ENCODE measurements at places on chromosomes 2 and 18.
A peak's percentile ranks its signal among the peaks of the same experiment; 100 is the strongest.

DNA sequence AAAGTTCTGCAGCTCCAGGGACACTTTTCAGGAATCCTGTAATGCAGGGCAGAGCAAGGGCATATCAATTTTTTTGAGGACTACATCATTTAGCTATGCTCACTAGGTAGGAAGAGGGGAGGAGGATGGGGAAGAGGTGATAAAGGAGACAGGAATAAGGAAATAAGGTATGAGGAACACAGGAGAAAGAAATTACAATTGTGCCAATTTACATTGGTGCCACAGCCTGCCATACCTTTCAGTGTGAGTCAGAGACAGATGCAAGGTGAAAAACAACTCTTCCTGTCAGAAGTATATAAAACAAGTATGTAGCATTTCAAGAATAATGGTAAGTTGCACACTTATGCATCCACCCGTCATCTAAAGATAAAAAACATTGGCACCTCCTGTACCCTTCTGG, 5.4 kb upstream of the MRPS9 start:
- no peak overlapping the region for H3K4me3 ChIP-seq
- H3K4me1 ChIP-seq = no peaks in the 10 kb centered on the region

GRCh38 chr2:176924909-176925534, 287.6 kb upstream of the HNRNPA3 start:
- DNase-seq = no peak
- no peaks in the 10 kb centered on the region for H3K4me1 ChIP-seq
- H3K27me3 ChIP-seq = no peaks in the 10 kb centered on the region
- no peak overlapping the region for H3K4me3 ChIP-seq

DNA sequence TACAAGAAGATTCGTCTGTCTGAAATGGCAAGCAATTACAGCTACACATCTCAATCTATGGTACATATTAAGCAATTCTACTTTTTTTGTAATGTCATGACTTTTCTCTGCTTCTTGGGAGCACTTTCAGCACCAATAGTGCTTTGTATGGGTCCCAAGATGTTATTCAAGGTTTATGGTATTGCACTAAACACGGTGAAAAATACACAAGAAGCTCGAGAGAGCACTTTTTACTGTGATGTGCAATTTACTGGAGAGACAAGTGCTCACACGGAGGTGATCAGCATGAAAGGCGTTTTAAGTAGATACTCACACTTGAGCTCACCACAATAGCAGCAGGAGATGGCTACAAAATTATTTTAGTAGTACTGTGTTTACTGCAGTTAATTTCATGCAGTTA, 783.6 kb downstream of the CBLN2 start:
- H3K27ac ChIP-seq = no peak overlapping the region
- DNase-seq = no peak
- H3K36me3 ChIP-seq = no peaks in the 10 kb centered on the region
- H3K27me3 ChIP-seq = no peaks in the 10 kb centered on the region
- H3K4me3 ChIP-seq = no peak overlapping the region
- no peaks in the 10 kb centered on the region for H3K4me1 ChIP-seq

GRCh38 chr2:2703762-2704427, 372.8 kb upstream of the MYT1L start:
- H3K4me1 ChIP-seq = peaks cover 9% of the 10 kb centered on the region
- H3K27me3 ChIP-seq = no peaks in the 10 kb centered on the region
- H3K4me3 ChIP-seq = no peak overlapping the region
- DNase-seq = no peak
- no peak overlapping the region for H3K27ac ChIP-seq

DNA sequence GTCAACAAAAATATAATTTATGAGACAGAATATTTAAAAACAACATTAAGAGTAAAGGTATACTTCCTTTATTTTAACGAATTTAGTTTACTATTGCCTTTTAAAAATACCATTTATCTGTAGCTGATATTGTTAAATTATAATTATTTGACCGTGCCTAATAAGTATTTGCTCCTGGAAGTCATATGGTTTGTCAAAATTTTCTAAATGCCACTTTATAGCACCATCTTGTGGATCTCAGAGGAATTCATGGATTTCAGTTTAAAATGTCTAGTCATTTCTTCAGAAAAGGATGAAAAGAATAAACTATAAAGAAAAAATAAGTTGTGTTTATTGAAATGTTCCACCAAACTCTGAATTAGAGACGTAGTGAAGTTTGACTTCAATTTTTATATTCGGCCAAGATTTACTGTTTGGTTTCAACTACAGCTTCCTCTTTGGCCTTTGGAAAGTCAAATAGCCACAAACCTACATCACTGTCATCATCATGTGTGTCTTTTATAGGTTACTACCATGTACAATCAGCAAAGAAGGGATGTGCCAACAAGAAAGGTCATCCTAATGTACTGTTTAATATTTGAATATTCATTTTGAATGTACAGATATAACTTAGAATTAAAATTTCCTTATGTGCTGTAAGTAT, 10.3 kb upstream of the FTCDNL1 start:
- H3K4me3 ChIP-seq = no peak overlapping the region
- peaks cover 2% of the 10 kb centered on the region for H3K4me1 ChIP-seq
- no peaks in the 10 kb centered on the region for H3K27me3 ChIP-seq

- H3K4me3 ChIP-seq = no peak overlapping the region
- no peak overlapping the region for H3K27ac ChIP-seq
- DNase-seq = no peak
- peaks cover 4% of the 10 kb centered on the region for H3K4me1 ChIP-seq
- no peaks in the 10 kb centered on the region for H3K27me3 ChIP-seq
- H3K36me3 ChIP-seq = no peaks in the 10 kb centered on the region
These were observed 127.8 kb upstream of the PPP1CB start for GRCh38 chr2:28623582-28624405.

GRCh38 chr2:108778857-108779256, 7.7 kb upstream of the CCDC138 start:
- H3K27ac ChIP-seq = no peak overlapping the region
- no peak for DNase-seq
- no peaks in the 10 kb centered on the region for H3K4me1 ChIP-seq
- H3K4me3 ChIP-seq = no peak overlapping the region
- H3K27me3 ChIP-seq = no peaks in the 10 kb centered on the region

GRCh38 chr2:213285404-213285803, 1.1 kb downstream of the SPAG16 start:
- H3K27me3 ChIP-seq = no peaks in the 10 kb centered on the region
- DNase-seq = no peak
- no peak overlapping the region for H3K4me3 ChIP-seq

GRCh38 chr18:43279015-43279744, 1.9 kb upstream of the SYT4 start:
- H3K4me3 ChIP-seq = no peak overlapping the region
- DNase-seq = peak; percentile 55
- no peak overlapping the region for H3K27ac ChIP-seq
- no peaks in the 10 kb centered on the region for H3K36me3 ChIP-seq
- H3K4me1 ChIP-seq = no peaks in the 10 kb centered on the region

DNA sequence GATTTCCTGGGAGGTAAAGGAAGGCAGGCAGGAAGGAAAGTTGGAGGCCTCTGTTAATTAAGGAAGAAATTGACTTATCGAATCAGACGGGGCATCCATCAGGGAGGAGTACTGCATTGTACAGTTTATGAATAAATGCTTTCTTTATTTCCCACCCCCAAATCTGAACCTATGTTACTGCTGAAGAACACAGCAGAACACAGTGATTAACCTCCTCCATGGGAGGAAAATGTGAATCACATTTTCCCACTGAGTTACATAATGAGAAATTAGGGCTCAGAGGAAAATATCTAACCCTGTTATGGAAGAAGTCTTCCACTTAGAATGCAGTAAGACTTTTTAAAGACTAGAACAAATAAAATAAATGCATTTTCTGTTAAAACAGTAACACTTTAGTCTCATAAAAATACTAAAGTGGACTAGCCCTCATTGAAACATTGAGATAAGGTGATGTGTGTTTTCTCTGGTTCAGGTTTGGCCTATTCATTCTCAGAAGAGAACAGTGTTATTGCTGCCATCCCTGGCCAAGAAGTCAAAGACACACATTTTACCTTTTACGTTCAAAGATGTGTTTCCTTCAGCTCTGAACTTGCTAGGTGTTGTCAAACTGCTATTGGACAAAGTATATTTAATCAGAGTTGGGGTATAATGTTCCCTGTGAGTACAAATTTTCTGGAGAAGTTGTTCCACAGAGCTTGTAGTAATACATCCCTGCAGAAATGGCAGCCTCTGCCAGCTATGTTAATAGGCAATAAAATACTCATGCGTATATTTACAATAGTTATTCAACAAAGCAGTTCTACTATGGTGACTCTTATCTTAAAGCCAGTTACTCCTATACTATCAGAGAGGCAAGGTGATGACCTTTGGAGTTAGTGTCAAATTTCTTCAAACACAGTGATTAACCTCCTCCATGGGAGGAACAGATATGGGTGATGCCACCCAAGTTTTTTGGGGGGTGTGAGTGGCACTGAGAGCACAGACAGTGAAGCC, 11.1 kb downstream of the DNAH6 start:
- no peak overlapping the region for H3K27ac ChIP-seq
- no peak overlapping the region for H3K4me3 ChIP-seq
- no peaks in the 10 kb centered on the region for H3K4me1 ChIP-seq
- no peak for DNase-seq
- H3K36me3 ChIP-seq = no peaks in the 10 kb centered on the region

DNA sequence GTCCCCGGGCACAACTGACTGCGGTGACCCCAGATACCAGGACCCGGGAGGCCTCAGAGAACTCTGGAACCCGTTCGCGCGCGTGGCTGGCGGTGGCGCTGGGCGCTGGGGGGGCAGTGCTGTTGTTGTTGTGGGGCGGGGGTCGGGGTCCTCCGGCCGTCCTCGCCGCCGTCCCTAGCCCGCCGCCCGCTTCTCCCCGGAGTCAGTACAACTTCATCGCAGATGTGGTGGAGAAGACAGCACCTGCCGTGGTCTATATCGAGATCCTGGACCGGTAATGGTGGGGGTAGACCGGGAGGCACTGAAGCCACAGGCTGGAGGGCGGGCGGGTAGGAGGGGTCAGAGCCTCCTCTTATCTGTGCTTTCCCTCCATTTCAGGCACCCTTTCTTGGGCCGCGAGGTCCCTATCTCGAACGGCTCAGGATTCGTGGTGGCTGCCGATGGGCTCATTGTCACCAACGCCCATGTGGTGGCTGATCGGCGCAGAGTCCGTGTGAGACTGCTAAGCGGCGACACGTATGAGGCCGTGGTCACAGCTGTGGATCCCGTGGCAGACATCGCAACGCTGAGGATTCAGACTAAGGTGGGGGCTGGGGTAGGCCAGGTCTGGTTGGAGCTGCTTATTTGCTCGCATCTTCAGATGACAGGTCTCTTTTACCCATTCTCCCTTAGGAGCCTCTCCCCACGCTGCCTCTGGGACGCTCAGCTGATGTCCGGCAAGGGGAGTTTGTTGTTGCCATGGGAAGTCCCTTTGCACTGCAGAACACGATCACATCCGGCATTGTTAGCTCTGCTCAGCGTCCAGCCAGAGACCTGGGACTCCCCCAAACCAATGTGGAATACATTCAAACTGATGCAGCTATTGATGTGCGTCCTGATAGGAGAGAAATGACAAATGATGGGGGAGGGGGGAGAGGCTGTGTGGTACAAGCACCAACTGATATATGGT, 780 bp downstream of the HTRA2 start:
- no peak overlapping the region for H3K27ac ChIP-seq
- no peaks in the 10 kb centered on the region for H3K27me3 ChIP-seq
- H3K4me1 ChIP-seq = peaks cover 3% of the 10 kb centered on the region
- peaks cover 18% of the 10 kb centered on the region for H3K36me3 ChIP-seq
- DNase-seq = no peak
- H3K4me3 ChIP-seq = peak overlapping the region; percentile 99

GRCh38 chr2:207282916-207283315, 117.2 kb upstream of the KLF7 start:
- H3K36me3 ChIP-seq = no peaks in the 10 kb centered on the region
- H3K27me3 ChIP-seq = no peaks in the 10 kb centered on the region
- DNase-seq = no peak

- H3K27me3 ChIP-seq = no peaks in the 10 kb centered on the region
- no peaks in the 10 kb centered on the region for H3K36me3 ChIP-seq
- DNase-seq = no peak
- H3K27ac ChIP-seq = no peak overlapping the region
- H3K4me3 ChIP-seq = no peak overlapping the region
- H3K4me1 ChIP-seq = no peaks in the 10 kb centered on the region
These were observed 14.8 kb upstream of the SMAD2 start for GRCh38 chr18:47944972-47945852.

GRCh38 chr2:41724465-41724864, 323.4 kb upstream of the PKDCC start:
- H3K27me3 ChIP-seq = no peaks in the 10 kb centered on the region
- H3K36me3 ChIP-seq = no peaks in the 10 kb centered on the region

GRCh38 chr2:26740890-26741302, 23.2 kb upstream of the SLC35F6 start:
- no peak for DNase-seq
- H3K36me3 ChIP-seq = no peaks in the 10 kb centered on the region

GRCh38 chr2:67416136-67416535, 19.0 kb downstream of the ETAA1 start:
- no peaks in the 10 kb centered on the region for H3K27me3 ChIP-seq
- H3K27ac ChIP-seq = no peak overlapping the region
- no peak overlapping the region for H3K4me3 ChIP-seq
- H3K4me1 ChIP-seq = no peaks in the 10 kb centered on the region
- no peaks in the 10 kb centered on the region for H3K36me3 ChIP-seq

- H3K4me3 ChIP-seq = no peak overlapping the region
- no peak for DNase-seq
- H3K36me3 ChIP-seq = no peaks in the 10 kb centered on the region
- no peak overlapping the region for H3K27ac ChIP-seq
- no peaks in the 10 kb centered on the region for H3K27me3 ChIP-seq
- H3K4me1 ChIP-seq = no peaks in the 10 kb centered on the region
These were observed 5.0 kb upstream of the EVA1A start for GRCh38 chr2:75565472-75566462.

DNA sequence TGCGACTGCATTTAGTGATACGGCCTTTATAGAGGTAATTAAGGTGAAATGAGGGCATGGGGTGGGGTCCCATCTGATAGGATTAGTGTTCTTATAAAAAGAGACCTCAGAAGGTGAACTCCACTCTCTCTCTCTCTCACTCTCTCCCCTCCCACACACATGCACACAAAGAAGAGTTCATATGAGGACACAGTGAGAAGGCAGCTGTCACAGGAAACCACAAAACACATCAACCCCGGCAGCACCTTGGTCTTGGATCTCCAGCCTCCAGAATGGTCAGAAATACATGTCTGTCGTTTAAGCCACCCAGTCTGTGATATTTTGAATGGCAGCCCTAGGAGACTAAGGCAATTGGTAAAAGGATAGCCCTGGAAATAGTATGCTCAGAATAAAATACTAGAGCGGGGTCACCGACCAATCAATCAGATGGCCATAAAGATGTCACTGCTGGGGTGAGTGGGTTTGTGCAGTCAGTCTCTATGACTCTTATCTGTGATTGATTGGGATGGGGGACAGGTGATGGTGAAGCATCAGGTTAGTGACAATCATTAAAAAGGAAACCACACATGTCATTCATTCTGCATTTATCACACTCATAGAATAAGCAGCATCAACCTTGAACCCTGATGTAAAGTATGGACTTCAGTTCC, 118.9 kb upstream of the POU3F3 start:
- H3K4me1 ChIP-seq = no peaks in the 10 kb centered on the region
- H3K36me3 ChIP-seq = no peaks in the 10 kb centered on the region
- H3K4me3 ChIP-seq = no peak overlapping the region
- H3K27me3 ChIP-seq = no peaks in the 10 kb centered on the region
- no peak overlapping the region for H3K27ac ChIP-seq
- no peak for DNase-seq

Data from iPS DF 6.9 (cell line).